ENCODE measurements at places on chromosomes 6 and 20.

DNA sequence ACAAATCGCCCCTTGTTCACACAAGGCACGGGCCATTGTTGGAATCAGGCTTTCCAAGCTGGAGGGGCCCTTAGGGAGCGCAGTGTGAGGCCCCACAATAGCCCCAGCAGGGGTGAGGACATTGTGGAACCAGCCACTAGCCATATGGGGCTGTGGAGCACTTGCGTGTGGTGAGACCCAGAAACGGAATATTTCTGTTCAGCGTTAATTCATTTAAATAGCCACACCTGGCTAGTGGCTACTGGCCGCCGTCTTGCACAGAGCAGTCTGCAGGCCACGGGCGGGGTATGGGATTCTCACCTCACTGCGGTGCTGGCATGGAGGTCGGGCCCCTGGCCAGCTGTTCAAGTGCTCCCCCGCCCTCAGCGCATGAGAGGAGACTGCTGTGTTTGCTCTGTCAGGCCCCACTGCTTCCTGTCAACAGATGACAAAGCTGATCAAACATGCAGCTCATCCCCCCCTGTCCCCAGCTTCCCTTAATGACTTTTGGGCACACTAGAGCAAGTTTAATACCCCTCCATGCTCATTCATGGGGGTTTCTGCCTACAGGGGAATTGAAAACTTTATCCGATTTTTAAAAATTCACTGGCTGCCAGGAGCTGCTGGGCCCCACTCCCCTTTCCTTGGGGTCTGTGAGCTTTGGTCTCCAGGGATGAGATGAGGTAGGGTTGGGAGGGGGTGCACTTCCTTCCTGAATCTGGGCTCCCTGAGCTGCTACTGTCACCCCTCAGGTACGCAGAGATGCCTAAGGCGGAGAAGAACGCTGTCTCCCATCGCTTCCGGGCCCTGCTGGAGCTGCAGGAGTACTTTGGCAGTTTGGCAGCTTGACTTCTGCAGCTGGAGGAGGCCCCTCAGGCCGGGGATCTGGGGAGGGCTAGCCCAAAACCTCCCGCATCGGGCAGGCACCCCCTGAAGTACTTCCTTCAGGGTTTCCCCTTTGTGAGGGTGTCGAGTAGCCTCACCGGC lies 13.6 kb downstream of the ITPA start:
- peak; percentile 84 for DNase-seq

DNA sequence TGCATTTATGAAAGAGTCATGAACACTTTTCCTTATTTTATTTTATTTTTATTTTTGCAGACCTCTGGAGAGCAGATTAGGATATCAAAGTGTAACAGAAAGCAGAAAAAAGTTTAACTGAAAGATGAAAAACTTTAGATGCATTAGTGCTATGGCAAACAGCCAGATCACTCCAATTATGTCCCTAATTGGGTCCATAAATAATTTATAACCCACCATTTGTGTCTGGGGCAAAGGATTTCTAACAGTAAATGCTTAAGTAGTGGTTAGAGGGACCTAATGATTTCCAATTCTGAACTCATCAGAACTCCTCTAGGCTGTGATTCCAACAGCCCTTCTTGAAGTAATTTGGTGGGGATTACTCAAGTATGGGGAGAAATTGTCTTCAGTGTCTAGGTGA lies 93.7 kb upstream of the PROKR2 start:
- no peak for DNase-seq

DNA sequence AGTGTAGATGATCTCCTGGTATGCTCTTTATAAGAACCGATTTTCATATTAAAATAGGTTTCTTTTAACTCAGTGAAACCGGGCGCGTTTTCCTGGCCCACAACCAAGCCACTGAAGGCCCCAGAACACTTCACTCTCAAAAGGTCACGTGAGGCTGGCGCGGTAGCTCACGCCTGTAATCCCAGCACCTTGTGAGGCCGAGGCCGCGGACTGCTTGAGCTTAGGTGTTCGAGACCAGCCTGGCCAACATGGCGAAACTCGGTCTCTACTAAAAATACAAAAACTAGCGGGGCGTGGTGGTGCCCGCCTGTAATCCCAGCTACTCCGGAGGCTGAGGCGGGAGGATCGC lies 402 bp upstream of the TAF8 start:
- DNase-seq = no peak

GRCh38 chr20:31278178-31278577 lies 20.7 kb downstream of the DEFB115 start:
- DNase-seq = no peak

All from bone marrow (tissue), 2 donors.